ENCODE measurements at places on chromosomes 3 and 15.

- DNase-seq = no peak
Measured at GRCh38 chr3:16723978-16724377, 118.8 kb upstream of the DAZL start.

- DNase-seq = no peak
Measured at GRCh38 chr3:110859993-110860392, 211.6 kb upstream of the NECTIN3 start.

GRCh38 chr3:49880581-49881315, 11.0 kb upstream of the CAMKV start:
- DNase-seq = no peak

DNA sequence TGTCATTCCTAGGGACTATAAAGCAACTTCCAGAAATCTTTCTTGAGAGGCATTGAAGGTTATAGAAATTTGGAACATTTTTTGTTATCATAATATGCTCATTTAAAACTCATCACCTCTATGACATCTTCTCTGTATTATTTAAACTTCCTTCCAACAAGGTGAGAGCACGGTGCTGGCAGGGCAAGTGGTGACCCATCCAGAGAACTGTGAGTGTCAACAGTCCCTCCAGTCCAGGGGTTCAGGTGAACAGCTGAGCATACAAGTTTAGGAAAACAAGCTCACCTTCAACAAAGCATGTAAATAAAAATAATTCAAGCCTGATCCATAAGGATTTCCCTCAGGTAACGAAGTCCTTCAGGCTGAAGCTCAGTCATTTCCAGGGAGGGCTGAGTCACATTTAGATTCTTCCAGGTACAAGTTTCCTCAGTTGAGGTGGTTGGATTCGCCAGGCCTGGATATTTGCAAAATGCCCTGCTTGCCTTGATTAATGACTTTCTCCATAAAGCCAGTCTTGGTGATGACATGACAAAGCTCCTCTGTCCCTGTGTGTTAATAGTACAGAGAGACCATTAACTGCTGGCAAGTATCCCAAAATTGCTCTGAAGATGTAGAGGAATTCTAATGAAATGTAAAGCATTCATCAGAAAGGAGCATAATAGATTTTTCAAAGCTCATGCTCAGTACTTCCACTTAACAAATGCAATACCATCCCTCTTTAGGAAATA, 263.6 kb upstream of the GADL1 start:
- DNase-seq = no peak

DNA sequence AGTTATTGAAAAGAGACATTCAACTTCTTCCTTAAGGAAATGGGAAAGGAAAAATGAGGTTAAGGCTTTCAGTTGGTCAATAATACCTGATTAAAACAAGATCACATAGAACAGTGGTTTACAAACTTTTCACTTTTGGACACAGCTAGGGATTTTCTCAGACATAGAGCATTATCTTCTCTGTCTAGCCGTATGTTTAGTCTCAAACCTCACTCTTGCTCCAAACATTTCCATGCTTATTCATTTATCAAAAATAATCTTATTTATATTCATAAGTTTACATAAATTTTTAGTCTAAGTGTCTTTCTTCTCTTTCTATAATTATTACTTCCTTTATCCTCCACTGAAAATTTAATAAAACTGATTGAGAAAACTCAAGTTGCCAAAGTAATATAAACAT, 114.2 kb upstream of the AZI2 start:
- no peak for DNase-seq

DNA sequence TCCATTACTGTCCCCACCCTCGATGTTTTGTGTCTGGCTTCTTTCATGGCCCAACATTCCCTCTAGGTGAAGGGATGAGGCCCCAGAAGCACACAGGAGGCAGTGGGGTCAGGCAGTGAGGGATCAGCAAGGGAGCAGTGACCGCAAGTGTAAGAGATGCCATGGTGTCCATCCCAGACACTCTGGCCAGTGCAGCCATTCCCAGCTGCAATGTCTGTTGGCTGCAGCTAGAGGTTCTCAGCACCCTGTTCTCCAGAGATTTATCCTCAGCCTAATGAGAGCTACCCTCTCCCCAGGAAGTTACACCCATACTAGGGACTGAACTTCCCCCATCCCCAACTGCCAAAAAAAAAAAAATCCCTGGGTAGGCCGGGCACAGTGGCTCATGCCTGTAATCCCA, 40.2 kb downstream of the TRANK1 start:
- peak; percentile 40 for DNase-seq

DNA sequence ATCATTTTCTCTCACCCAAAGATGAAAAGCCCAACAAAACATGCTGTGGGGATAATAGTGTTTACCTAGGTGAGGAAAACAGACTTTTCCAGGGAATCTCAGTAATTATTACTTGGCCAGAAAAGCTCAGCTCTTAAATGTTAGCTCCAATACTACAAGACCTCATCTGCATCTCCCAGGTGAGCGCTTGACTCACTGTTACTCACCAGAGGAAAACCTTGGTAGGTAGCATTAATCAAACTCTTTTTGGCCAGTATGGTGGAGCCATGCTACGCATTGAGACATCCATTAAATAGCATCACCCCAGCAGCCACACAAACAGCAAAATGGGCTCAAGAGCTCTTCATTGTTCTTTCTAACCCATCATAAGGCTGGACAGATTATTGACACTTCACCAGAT, 99.0 kb downstream of the TIGIT start:
- DNase-seq = no peak

- DNase-seq = peak; percentile 13
Measured at GRCh38 chr15:61195116-61196002, 33.7 kb downstream of the RORA start.

DNA sequence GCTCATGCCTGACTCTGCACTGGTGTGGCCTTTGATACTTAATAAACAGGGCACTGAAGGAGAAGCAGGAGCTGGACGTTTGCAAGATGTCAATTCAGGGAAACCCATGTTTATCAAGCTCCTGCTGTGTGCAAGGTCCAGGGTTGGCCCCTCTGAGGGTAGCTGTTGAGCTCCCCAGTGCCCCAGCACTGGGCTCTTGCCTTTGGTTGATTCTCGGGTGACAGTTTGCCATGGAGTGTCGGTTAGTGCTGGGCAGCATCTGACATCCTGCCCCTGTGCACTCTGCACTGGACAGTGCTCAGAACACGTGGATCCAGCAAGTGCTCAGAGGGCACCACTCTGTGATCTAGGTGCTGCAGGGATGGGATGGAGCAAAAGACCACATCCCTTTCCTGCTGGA, 7.3 kb downstream of the HDAC11 start:
- no peak for DNase-seq

DNA sequence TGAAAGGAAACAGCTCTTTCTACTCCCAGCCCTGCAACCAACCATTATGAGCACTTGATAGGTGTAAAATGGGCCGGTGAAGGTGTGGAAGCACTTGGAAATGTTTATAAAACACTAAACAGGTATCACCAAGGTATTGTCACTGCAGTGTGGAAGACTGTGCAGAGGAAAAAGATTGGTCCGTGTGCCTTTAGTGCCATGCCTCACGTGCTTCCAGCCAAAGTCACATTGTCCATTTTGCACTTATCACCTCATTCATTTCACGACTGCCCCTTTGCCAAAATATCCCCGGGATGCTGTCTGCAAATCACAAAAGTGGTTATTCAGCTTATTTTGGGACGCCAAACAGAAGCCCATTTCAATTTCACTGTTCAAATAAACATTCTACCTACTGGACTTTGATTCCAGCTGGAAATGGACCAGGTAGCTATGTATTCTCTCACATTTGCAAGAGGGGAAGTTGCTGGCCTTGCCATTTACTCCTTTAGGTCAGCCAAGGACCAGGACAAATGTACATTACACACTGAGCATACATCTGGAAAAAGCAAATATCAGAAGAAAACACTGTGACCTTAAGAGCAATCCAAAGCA, 58.4 kb downstream of the ARRDC4 start:
- DNase-seq = no peak

DNA sequence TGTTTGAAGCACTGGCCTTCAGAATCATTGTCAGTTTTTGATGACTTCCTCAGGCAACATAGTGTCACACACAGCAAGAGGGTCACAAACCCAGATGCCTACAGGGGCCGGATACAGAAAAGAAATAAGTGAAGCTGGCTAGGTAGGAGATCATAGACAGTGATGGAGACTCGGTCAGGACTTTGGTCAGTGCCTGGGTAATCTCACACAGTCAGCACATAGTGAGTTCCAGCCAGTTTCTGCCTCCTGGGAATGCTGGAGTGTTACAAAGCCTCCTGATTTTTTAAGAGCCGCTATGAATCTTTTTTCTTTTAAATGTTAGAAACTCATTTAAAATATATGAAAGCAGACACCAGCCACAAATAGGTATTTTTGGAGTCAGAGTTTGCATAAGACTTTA, 399.1 kb downstream of the IL5RA start:
- DNase-seq = no peak

GRCh38 chr3:193271101-193271840, 30.2 kb downstream of the PLAAT1 start:
- no peak for DNase-seq

- DNase-seq = no peak
Measured at GRCh38 chr3:138474163-138474562, 39.7 kb downstream of the ESYT3 start.

DNA sequence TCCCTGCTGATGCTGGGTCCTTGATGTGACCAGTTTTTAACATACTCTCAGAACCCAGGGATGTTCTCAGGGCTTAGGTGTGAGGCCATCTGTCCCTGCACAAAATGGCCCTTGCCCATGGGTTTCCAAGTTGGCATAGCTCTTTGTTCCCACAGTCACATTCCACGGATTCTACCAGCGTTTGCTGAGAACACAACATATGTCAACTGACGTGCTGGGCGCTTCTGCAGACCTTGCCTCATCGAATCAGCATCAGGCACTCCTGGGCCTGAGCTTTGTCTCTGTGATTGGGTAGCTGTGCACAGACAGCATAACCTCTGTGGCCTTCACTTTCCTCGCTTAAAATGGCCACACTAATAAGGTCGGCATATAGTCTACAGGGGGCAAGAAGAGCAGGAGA, 69.0 kb downstream of the MGLL start:
- DNase-seq = no peak

DNA sequence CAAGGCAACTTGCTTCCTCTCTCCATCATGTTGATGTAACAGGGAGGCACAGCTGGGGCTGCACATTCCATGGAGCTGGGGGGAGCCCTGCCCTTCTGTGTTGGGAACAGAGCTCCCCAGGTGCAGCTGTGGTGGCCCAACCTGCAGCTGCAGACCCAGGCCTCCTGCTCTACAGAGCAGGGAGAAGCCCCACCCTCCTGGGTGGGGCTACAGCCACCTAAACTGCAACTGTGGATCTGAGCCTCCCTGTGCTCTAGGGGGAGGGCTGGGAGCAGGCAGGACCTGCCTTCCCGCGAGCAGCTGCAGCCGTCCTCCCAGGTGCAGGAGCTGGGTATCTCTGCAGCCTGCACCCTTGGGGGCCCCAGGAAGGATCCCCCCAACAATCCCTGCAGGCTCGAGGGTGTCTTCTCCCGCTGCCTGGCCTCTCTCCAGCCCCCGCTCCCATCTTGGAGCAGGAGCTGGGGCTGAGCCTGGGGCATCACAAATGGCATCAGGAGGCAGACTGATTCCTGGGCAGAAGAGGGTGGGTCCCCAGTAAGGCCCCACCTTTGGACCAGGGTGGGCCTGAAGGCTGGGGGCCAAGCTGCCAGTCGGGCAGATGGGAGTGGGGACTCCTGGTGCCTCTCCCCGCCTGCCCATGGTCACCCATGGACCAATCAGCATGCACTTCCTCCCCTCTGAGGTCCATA, 7.4 kb downstream of the LRRC58 start:
- no peak for DNase-seq

DNA sequence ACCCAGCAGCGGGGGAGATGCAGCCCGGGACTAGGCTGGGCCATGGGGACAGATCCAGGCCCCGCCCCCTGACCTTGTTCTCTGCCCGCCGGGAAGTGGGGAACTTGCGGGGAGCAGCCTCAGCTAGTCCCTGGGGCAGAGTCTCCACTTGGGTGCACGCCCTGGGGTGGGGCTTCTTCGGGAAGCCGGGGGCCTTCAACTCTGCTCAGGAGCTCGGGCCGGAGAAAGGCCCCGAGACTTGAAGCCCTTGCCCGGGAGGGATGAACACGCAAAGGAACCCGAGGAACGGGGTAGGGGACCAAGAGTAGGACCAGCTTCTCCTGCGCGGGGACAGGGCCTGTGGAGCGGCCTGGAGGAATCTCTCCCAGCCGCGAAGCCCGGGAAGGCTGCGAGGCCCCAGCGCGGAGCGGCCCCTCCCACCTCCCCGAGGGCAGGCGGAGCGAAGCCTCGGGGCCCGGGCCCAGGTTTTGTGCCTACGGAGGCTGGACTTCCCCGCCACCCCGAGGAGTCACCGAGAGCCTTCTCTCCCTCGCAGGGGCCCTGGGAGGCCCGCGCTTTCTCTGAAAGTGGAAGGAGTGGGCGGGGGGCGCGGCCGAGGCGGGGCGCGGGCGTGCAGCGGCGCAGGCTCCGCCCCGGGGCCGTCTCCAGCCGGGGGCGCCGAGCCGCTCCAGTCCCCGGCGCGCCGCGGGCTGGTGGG, at the start of gene ITPKA:
Gene ITPKA, plus strand, starts transcription at position 670 of the 697 bp plus-strand sequence. CDS start 54 bp downstream, outside the sequence.
- DNase-seq = peak; percentile 87

DNA sequence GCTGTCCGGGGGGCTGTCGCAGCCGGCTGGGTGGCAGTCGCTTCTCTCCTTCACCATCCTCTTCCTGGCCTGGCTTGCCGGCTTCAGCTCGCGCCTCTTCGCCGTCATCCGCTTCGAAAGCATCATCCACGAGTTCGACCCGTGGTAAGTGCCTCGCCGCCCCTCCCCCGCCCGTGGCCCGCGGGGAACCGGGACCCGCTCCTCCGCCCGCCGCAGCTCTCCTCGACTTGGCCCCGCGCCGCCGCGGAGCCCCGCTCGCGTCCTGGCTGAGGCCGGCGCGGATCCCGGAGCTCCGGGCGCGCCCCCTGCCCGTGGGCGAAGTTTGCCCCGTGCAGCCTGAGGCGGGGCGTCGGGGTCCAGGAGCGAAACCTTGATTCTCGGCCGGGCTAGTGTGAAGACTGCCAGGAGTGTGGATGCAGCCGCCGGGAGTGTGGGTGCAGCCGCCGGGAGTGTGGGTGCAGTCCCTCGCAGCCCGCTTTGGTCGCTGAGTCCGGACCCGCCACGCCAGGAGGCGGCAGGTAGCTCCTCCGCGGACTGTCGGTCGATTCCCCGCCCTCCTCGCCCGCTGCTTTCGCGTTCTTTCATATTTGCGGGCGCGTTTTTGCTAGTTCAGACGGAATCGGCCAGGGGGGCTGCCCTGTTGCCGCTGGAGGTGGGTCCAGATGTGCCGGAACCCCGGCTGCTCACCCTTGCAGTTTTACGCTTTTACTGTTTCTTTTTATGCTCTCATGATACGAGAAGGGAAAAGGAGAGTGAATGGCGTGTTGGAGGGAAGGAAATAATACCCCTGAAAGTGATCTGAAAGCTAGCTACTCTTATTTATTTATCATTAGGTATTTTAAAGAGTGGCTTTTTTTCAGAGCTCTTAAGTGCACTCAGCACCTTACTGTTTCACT, 692 bp downstream of the STT3B start:
- peak; percentile 40 for DNase-seq

GRCh38 chr3:129954514-129954913, 20.0 kb upstream of the TRH start:
- DNase-seq = no peak

All from HuH-7.5 (cell line).